Dermis lymphatic vessel endothelial cell (primary cell): ENCODE measurements at places on chromosomes 3 and 15. TPM values are rescaled to one million over a fixed set of nuclear protein-coding genes. Genes with fewer than 3 reads are reported as not detected.

PRR20G gene
- total RNA-seq, result not detected in 2 replicates

SLC12A1 gene
- total RNA-seq, result not detected in 2 replicates

ITPKA gene
- total RNA-seq, result 0.09 and 0.11 TPM in 2 replicates

ANKDD1A gene
- total RNA-seq, result 11.9 and 15.3 TPM in 2 replicates
